Activated T-cell treated with anti-CD3 and anti-CD28 coated beads for 4 hours (primary cell): ENCODE measurements at places on chromosomes 11 and 22.

DNA sequence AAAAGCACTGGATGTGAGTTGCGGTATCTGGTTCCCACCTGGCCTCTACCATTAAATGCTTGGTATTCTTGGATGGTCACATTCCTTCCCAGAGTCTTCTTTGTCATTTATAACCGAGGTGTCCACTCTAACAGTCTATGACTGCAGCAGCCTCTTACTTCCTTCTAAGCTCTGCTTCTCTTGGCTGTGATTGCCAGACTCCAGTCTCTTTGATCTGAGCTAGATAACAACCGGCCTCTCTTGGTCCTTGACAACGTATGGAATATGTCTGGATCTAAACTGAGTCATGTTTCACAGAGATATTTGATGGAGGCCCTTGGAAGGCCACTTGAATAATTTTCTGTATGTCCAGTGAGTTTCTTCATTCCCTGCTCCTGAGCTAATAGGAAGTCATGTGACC, 141.6 kb upstream of the TENM4 start:
- DNase-seq = no peak

- no peak for DNase-seq
These were observed 325.4 kb downstream of the BRD1 start for GRCh38 chr22:49502126-49502826.

DNA sequence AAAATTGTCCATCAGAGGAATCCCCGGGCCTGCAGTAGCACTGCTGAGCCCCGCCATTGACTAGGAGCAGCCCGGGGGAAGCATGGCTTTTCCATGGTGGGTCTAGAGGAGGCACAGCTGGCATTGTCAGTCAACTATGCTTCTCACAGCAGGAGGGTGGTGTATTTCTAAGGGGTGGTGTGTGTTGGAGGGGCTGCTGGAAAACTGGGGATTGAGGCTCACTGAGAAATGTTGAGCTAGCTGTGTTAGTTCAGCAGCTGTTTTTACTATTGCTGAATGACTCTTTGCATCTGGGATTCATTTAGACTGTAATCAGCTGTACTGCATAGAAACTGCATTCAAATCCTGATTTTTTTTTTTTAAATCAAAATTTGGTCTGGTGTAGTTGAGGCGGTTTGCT, 5.6 kb downstream of the DDX10 start:
- no peak for DNase-seq

GRCh38 chr11:90449606-90450005, 226.8 kb upstream of the CHORDC1 start:
- DNase-seq = no peak

- no peak for DNase-seq
These were observed 7.0 kb upstream of the CCDC86 start for GRCh38 chr11:60834742-60835533.

DNA sequence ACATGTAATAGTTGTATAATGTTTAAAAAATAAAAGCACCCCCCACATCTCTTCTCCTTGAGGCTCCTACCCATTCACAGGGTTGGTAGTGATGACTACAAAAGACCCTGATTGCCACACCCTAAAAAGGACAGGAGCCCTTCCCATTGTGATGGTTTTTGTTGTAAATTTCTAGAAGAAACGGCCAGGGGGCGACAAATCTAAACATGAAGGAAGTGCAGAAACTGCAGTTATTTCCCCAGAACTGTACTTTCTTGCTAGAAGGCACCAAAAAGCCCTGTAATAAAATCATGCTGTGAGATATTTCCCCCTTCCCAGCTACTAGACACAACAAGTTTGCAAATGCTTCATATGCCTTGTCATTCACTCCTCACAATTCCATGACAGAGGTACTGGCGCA, 10.8 kb downstream of the PRR5L start:
- no peak for DNase-seq

DNA sequence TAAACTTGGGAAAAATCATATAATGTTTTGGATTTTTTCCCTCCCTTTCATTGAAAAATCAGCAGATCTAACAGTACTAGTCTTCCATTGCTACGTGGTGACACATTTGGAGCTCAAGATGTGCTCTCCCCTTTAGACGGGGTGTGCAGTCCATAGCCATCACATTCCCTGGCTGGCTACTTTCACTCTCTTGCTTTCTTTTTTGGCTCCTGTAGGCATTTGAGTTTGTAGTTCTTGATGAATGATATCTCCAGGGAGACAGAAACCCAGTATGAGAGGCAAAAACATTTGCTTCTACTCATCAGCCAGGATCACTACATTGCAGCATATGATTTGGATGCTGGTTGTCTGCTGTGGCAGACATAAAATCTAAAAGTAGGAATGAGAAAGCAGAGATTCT, 12.1 kb downstream of the CCDC81 start:
- DNase-seq = no peak

- no peak for DNase-seq
These were observed 176.2 kb upstream of the SNX19 start for GRCh38 chr11:131092469-131092868.
